Endothelial cell (in vitro differentiated cells): ENCODE measurements at places on chromosomes 4 and X. TPM values are rescaled to one million over a fixed set of nuclear protein-coding genes. Genes with fewer than 3 reads are reported as not detected.

DNA sequence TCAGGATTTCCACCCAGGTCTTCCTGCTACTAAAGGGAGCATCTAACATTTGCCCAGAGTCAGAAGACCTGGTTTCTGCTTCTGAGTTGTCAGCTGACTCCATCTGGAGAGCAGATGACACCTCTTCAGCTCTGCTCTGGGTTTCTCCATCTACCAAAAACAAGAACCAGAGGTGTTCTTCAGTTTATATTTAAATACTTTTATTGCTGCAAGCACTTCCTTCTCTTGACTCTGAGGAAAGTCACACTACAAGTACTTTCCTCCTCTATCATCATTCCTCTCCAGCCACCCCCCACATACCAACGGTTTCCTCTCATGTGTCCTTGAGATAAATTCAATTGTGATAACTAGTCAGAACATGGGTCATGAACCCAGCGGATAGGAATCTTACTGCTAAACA lies 88.4 kb downstream of the PPP3CA start:
- no peak for DNase-seq

- DNase-seq: peak; percentile 17
Measured at GRCh38 chrX:65985922-65986588, 53.8 kb downstream of the VSIG4 start.

DNA sequence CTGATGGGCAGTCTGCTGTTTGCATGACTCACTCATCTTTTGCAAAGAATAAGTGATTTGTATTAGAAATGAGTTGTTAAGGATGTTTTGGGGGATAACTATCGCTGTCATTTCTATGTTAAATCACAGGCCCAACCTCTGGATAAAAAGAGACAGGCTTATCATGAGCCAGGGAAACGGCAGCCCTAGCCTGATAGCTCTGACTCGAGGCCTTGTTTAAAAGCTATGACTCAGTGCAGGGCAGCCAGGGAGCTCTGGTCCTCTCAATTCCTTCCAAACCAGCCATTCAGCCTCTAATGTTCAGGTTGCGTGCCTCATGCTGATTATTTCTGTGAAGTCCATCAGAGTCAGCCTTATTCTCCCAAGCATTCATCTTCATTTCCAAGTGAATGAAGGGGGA lies 305.9 kb upstream of the HAND2 start:
- no peak for DNase-seq

DNA sequence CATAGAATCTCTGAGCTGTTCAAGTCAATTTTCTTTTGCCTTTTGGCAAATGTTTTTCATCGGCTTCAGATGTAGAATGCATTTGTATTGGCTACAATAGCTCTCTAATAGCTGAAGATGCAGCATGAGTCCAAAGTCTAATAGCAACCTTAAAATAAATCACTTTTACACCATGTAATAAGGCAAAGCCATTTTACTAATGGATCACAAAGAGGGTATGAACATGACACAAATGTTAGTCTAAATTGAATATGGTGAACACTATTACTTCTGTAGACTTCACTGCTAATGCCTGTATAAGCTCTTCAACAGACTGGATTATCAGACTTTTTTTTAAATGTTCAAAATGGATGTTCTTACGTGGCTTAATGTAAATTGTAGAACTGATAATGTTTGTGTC lies 645.3 kb downstream of the TLL1 start:
- DNase-seq: no peak

- DNase-seq: no peak
Measured at GRCh38 chrX:42093756-42094155, 170.4 kb upstream of the CASK start.

GRCh38 chr4:169115897-169116254 lies 105.8 kb upstream of the CBR4 start:
- no peak for DNase-seq

DNA sequence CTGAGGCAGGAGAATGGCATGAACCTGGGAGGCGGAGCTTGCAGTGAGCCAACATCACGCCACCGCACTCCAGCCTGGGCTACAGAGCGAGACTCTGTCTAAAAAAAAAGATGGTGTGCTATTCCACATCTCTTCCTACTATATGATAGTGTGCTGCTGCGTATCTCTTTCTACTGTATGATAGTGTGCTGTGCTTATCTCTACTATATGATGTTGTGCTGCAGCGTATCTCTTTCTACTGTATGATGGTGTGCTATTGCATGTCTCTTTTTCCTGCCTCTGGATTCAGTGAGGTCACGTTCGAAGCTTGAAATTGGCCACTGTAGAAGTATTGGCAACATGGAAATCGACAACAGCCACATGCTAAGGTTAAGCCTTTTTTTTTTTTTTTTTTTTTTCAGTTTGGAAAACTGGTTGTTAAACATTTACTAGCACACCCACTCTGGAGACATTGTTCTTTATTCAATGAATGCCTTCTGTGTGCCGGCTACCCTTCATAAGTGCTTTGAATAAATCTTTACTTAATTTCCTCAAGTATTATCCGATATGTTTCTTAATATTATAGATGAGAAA lies 31.0 kb downstream of the ARFIP1 start:
- no peak for DNase-seq

- DNase-seq: no peak
Measured at GRCh38 chrX:46185923-46186810, 359.1 kb downstream of the ZNF674 start.

GRCh38 chr4:36549252-36549651 lies 267.8 kb downstream of the DTHD1 start:
- no peak for DNase-seq

- no peak for DNase-seq
Measured at GRCh38 chr4:123471655-123472369, 75.2 kb downstream of the SPRY1 start.

DNA sequence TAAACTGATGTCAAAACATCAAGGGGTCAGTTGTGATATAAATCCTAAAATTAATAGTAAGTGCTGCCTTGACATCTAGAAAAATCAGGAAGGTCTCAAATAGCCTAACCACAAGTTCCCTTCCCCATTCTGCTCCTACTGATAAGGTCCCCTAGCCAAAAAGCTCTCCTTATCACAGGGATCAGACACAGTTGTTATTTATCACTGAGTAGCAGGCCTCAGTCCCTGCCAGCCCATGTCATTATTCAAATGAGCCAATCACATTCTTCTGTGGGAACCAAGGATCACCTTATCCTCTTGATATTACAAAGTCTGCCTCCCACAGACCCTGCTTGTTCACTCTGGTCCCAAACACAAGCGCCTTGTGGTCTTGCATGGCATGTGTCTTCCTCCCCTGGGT lies 23.3 kb upstream of the TMEM255A start:
- no peak for DNase-seq

DNA sequence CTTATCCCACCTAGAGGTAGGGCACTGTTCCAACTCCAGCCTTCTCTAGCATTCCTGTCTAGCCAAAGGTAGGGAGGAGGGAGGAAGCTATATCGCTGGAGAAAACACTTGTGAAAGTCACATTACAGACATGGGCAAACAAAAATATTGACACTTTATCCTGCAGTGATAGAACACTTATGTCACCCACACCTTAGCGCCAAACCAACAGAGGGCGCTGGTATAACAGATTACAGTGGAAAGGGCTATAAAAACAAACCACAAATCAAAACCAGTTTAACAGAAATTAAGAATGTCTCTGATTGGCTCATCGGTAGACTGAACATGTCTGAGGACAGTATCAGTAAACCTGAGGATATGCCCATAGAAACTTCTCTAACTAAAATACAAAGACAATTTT lies 451.3 kb downstream of the TLL1 start:
- peak; percentile 44 for DNase-seq

- DNase-seq: no peak
Measured at GRCh38 chr4:85642356-85643100, 167.6 kb downstream of the ARHGAP24 start.

DNA sequence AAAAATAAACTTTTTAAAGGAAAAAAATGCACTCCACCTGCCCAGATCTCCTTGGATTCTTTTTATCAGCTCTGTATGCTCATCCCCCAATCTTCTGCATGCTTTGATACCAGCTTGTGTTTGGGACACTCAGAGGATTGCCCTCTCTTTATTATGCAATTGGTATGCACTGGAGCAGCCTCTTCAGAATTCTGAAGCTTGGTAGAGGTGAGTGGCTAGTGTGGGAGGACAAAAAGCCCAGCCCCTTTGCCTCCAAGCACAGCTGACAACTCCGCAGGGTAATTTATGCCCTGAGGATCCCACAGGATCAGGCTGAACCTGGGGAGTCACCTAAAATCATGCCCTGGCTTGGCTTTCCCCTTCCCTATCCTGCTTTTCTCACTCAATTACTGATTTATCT lies 16.7 kb downstream of the IL21 start:
- DNase-seq: no peak

GRCh38 chr4:157808796-157809383 lies 363.9 kb downstream of the GASK1B start:
- no peak for DNase-seq

The CXCL13 gene
- total RNA-seq: not detected

The DIPK2B gene
- 286 TPM for total RNA-seq

The SYNPO2 gene
- 1.1 TPM for total RNA-seq

The DMP1 gene
- 0.13 TPM for total RNA-seq

The SUV39H1 gene
- total RNA-seq: 6.8 TPM

The YY2 gene
- 1.6 TPM for total RNA-seq

The PNCK gene
- total RNA-seq: 0.41 TPM

The NLGN3 gene
- total RNA-seq: 1.7 TPM

The RCHY1 gene
- total RNA-seq: 40.7 TPM
